ENCODE measurements at places on chromosomes 6 and 20.

DNA sequence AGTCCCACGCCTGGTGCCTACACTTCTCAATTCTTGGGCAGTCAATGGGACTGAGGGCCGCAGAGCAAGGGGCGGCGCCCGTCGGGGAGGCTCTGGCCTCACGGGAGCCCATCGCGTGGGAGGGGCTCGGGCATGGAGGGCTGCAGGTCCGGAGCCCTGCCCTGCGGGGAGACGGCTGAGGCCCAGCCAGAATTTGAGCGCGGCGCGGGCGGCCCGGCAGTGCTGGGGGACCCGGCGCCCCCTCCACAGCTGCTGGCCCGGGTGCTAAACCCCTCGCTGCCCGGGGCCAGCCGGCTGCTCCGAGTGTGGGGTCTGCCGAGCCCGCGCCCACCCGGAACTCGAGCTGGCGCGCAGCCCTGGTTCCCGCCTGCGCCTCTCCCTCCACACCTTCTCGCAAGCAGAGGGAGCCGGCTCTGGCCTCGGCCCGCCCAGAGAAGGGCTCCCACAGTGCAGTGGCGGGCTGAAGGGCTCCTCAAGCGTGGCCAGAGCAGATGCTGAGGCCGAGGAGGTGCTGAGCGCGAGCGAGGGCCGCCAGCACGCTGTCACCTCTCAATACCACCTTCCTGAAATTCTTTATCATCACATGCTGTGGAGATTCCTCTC lies 58.5 kb downstream of the BAK1 start:
- DNase-seq, result no peak
- H3K27ac ChIP-seq, result no peak overlapping the region
- H3K4me1 ChIP-seq, result no peaks in the 10 kb centered on the region
- H3K27me3 ChIP-seq, result no peaks in the 10 kb centered on the region
- H3K4me3 ChIP-seq, result no peak overlapping the region

DNA sequence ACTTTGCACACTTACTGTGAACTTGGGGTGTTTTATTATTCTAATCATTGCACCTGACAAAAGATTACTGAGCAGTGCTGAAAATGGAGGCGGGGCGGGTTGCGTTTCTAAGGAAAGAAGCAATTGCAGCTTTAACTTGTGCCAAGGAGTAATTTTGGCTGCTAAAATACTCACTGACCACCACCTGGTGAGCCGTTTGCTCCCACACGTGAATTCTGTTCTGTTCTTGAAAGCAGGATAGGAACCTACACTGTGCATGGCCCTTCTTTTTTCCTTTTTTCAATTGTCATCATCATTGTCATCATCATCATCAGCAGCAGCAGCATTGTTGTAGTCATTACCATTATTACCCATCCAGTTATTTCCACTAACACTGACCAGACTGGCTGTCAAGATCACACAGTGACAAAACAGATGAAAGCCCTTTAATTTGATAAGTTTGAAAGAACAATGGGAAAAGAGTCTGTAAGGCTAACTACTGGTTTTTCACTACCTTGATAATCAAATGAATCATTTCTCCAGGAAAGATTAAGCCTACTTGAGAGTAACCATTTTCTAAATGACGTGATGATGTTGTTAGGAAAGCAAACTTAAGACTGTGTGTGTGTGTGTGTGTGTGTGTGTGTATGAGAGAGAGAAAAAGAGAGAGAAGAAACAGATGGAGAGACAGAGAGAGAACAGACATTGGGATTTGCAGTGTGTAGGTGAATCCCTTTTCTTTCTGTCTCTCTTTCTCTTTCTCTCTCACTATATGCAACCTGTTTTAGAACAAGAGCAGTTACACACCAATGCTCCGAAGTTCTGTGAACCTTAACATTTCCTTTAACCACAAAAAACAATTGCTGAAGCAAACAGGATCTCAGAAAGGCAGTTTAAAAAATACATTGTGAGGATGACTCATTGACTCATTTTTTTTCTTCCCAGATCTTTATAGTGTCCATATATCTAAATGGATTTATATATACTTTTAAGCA lies 3.8 kb downstream of the RIPOR2 start:
- H3K27me3 ChIP-seq, result no peaks in the 10 kb centered on the region
- H3K27ac ChIP-seq, result no peak overlapping the region
- H3K4me3 ChIP-seq, result no peak overlapping the region
- H3K4me1 ChIP-seq, result peaks cover 22% of the 10 kb centered on the region

DNA sequence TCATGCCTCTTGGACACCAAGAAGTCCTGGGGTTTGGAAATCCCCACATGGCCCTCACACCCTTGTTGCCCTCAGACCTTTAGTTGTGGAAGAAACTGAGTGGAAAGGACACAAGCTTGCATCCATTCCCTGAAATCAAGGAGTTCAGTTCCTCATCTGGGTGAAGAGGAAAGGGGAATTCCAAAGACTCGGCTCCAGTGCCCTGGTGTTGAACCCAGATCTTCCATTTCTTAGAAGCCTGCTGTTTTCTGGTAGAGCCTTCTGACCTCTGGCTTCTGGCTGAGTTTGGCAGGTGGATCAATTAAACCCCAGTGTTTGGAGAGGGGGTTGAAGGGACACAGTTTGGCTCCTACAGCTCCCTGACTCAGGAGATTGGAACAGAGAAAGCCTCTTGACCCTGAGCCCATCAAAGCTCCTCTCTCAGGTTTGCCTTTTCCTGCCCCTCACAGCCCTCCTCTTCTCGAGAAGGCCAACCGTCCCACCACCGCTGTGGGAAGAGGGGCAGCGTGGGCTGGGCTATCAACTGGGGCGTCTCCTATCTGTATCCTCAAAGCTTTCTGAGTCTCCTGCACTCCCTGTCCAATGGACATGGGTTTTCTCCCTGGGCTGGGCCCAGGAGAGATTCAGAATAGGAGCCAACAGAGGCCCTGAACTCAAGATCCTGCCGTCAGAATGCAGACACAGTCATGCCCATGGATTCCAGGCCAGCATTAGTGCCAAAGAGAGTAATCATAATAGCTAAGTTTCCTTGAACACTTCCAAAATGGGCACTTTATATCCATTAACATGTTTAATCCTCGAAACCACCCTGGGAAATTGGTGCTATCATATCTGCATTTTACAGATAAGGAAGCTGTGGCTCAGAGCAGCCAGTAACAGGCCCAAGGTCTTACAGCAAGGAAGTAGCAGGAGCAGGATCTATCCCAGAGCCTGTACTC lies 146.2 kb downstream of the VEGFA start:
- no peak for DNase-seq
- H3K36me3 ChIP-seq, result no peaks in the 10 kb centered on the region
- no peak overlapping the region for H3K4me3 ChIP-seq
- no peaks in the 10 kb centered on the region for H3K27me3 ChIP-seq
- peak overlapping the region; percentile 53 for H3K27ac ChIP-seq
- H3K4me1 ChIP-seq, result peaks cover 31% of the 10 kb centered on the region

DNA sequence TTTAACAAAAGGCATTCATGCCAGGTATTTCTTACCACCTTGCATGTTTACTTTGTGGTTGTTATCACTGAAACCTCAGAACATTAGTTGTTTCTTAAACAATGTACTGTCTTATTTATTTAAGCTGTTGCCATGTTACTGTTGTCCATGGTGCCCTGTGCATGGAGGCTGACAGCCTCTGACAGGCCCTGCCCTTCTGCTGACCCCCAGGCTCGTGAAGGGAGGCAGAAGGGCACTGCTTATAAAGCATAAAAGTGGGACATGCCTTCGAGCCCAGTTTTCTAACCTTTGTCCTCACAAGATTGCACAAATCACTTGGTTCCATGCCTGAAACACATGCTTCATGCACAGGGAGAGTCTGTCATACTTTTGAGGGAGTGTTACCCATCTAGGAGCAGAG lies 46.7 kb upstream of the CLIC5 start:
- no peak for DNase-seq
- no peak overlapping the region for H3K4me3 ChIP-seq
- no peaks in the 10 kb centered on the region for H3K4me1 ChIP-seq
- H3K27me3 ChIP-seq, result no peaks in the 10 kb centered on the region
- no peak overlapping the region for H3K27ac ChIP-seq
- no peaks in the 10 kb centered on the region for H3K36me3 ChIP-seq

GRCh38 chr6:20658053-20658452 lies 123.8 kb downstream of the CDKAL1 start:
- no peak overlapping the region for H3K27ac ChIP-seq
- H3K36me3 ChIP-seq, result no peaks in the 10 kb centered on the region
- no peaks in the 10 kb centered on the region for H3K27me3 ChIP-seq
- H3K4me1 ChIP-seq, result peaks cover 26% of the 10 kb centered on the region

GRCh38 chr20:10680571-10680970 lies 6.8 kb upstream of the JAG1 start:
- H3K27ac ChIP-seq, result no peak overlapping the region
- no peaks in the 10 kb centered on the region for H3K27me3 ChIP-seq
- DNase-seq, result no peak
- peaks cover 1% of the 10 kb centered on the region for H3K4me1 ChIP-seq
- no peak overlapping the region for H3K4me3 ChIP-seq

DNA sequence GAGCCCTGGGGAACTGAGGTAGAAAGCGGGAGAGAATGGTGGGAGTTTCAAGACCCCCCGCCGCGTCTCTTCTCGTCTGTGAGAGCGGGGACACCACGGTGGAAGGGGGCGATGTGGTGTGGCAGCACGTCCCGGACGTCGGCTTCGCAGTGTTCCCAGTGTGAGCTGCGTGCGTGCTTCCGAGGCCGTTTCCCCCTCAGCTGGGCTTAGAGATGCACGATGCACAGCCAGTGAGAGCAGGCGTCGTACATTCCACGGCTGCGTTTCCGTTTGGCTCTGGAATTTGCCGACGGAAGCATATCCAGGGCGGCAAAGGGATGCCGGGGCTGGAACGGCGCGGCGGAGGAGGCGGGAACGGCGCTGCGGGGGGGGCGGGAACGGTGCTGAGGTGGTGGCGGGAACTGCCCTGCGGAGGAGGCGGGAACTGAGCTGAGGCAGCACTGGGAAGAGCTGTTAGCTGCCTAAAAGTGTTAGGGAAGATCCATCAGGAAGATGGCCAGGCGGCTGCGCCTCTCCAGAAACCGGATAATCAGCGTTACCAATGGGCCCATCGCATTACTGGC lies 37.7 kb downstream of the KIF25 start:
- no peak for DNase-seq
- H3K27ac ChIP-seq, result peak overlapping the region; percentile 53
- peak overlapping the region; percentile 43 for H3K4me3 ChIP-seq

GRCh38 chr6:17086469-17086868 lies 15.4 kb upstream of the STMND1 start:
- no peak overlapping the region for H3K27ac ChIP-seq
- no peak for DNase-seq
- H3K36me3 ChIP-seq, result no peaks in the 10 kb centered on the region
- no peaks in the 10 kb centered on the region for H3K27me3 ChIP-seq
- H3K4me1 ChIP-seq, result no peaks in the 10 kb centered on the region
- no peak overlapping the region for H3K4me3 ChIP-seq

DNA sequence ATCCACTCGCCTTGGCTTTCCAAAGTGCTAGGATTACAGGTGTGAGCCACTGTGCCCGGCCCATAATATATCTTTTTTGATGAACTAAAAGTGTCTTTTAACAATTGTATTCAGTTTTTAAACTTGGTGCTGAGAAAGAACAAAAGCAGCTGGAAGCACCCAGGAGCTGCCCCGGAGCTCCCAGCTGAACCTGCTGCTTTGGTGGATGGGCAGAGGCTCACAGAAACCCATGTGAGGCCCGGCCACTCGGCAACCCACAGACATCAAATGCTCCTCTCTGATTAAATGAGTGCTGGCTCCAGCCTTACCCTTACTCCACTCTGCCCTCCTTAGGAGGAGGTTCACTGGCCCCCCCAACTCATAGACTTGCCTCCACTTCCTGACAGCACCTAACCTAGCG lies 59.4 kb upstream of the FRMD1 start:
- H3K4me1 ChIP-seq, result no peaks in the 10 kb centered on the region
- no peak overlapping the region for H3K4me3 ChIP-seq
- no peaks in the 10 kb centered on the region for H3K27me3 ChIP-seq
- peak; percentile 67 for DNase-seq
- H3K36me3 ChIP-seq, result no peaks in the 10 kb centered on the region

DNA sequence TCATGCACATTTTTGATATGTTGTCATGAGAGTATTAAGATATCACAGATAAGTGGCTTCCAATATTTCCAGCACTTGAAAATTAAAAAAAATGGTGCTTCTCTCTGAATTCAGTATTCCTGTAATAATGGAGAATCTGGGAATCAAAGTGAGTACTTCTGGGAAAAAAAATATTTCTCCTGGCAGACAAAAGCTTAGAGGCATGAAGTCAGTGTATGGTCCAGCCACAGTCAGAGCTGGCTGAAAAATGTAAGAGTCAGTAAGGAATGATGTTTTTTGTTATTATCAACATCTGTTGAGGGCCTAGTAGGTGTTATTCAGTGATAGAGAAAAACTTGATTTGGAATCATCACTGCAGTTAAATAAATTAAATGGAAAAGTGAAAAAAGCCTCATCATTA lies 3.2 kb upstream of the RFPL4B start:
- no peak overlapping the region for H3K27ac ChIP-seq
- no peak for DNase-seq
- no peaks in the 10 kb centered on the region for H3K36me3 ChIP-seq

GRCh38 chr6:27608916-27609883 lies 136.3 kb upstream of the ZNF184 start:
- no peaks in the 10 kb centered on the region for H3K4me1 ChIP-seq
- H3K27ac ChIP-seq, result no peak overlapping the region
- H3K36me3 ChIP-seq, result no peaks in the 10 kb centered on the region
- DNase-seq, result no peak
- no peaks in the 10 kb centered on the region for H3K27me3 ChIP-seq

DNA sequence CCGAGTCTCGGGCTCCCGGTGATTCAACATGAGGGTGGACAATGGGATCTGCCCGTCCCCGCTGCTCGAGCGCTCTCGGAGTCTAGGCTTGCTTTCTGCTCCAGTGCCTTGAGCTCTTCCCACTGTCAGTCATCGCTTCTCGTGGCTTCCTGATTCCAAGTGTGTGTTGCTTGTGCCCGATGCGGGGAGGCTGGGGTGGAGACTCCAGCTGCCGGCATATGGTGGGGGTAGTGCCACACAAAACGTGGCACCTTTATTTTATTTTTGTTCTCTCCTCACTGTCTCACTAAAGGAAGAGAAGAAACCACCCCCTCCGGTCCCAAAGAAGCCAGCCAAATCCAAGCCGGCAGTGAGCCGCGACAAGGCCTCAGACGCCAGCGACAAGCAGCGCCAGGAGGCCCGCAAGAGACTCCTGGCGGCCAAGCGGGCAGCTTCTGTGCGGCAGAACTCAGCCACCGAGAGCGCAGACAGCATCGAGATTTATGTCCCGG lies 14.8 kb upstream of the MYL9 start:
- no peak overlapping the region for H3K27ac ChIP-seq
- H3K27me3 ChIP-seq, result no peaks in the 10 kb centered on the region
- no peaks in the 10 kb centered on the region for H3K36me3 ChIP-seq
- H3K4me1 ChIP-seq, result peaks cover 6% of the 10 kb centered on the region
- H3K4me3 ChIP-seq, result no peak overlapping the region

Measured in vagina (tissue), 2 donors.